ENCODE measurements at places on chromosomes 5 and 9. TPM values are rescaled to one million over a fixed set of nuclear protein-coding genes. Genes with fewer than 3 reads are reported as not detected.

- DNase-seq, result no peak
Measured at GRCh38 chr5:179321206-179321987, 23.9 kb downstream of the ADAMTS2 start.

- DNase-seq, result no peak
Measured at GRCh38 chr5:168585119-168585856, 6.1 kb upstream of the PANK3 start.

Gene CATSPER3
- 0.08 TPM for total RNA-seq

Gene DBH
- not detected for total RNA-seq
